Activated gamma-delta T cell treated with anti-CD3 and anti-CD28 coated beads, Interleukin-2, amount 50 U/mL, for 16 hours (primary cell): ENCODE measurements at places on chromosomes 3 and 15.

- no peak for DNase-seq
Observed at GRCh38 chr3:175737646-175738572, 878.8 kb downstream of the NAALADL2 start.

DNA sequence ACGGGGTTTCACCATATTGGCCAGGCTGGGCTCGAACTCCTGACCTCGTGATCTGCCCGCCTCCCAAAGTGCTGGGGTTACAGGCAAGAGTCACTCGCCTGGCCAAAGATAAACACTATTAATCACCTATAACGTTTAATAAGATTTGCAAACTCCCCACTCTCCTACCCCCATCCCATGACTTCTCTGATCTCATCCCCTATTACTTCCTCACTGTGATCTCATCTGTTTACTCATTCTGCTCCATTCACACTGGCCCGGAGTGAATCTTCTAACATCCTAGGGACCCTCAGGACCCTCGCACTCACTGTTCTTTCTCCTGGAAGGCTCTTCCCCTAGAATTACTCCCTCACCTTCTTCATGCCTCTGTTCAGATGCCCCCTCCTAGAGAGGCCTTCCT, 78.9 kb downstream of the DGKG start:
- DNase-seq: no peak

- DNase-seq: no peak
Observed at GRCh38 chr3:116129187-116129946, 315.9 kb downstream of the LSAMP start.

DNA sequence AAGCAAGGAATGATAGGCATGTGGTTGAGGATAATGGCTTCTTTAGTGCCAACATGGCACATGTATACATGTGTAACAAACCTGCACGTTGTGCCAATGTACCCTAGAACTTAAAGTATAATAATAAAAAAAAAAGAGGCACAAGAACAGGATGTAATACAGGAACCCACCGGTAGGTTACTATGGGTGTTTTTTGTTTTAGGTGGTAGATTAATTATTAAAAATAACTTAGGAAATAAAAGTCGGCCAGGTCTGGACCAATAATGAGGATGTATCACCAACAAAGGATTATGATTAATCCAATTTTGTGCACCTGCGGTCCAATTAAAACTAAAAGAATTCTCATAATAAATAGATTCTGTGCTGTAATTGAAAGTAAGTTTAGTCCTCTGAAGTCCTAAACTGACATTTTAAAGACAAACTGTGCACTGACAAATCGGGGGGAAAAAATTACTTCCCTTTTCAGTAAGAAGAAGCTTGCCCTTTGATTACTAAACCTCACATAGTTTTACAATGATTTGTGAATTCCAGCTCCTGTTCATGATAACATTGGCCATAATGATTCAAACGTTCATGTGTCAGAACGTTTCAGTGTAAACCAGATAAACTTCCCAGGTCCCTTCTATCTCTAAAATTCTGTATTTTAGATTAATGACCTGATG, 62.2 kb downstream of the CASR start:
- no peak for DNase-seq

- DNase-seq: no peak
Observed at GRCh38 chr3:86708893-86709292, 282.1 kb downstream of the VGLL3 start.

GRCh38 chr15:101308604-101309435, 13.8 kb upstream of the SNRPA1 start:
- DNase-seq: no peak

- no peak for DNase-seq
Observed at GRCh38 chr3:68306571-68306970, 625.8 kb downstream of the TAFA4 start.

DNA sequence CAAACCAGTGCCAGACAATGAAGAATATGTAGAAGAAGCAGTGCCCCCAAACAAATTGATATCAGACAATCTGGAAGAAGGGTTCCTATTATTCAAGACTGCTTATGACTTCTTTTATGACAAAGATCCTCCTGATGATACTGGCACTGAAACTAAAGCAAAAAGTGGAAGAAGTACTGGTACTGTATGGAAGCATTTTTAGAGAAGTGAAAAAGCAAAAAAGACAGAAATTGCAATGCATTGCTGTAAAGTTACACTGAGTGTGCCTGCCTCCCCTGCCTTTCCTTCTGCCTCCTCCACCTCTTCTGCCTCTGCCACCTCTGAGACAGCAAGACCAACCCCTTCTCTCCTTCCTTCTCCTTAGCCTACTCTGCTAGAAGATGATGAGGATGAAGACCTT, 167.6 kb downstream of the PLCL2 start:
- DNase-seq: no peak

- no peak for DNase-seq
Observed at GRCh38 chr15:81023483-81024264, 23.0 kb downstream of the TLNRD1 start.

DNA sequence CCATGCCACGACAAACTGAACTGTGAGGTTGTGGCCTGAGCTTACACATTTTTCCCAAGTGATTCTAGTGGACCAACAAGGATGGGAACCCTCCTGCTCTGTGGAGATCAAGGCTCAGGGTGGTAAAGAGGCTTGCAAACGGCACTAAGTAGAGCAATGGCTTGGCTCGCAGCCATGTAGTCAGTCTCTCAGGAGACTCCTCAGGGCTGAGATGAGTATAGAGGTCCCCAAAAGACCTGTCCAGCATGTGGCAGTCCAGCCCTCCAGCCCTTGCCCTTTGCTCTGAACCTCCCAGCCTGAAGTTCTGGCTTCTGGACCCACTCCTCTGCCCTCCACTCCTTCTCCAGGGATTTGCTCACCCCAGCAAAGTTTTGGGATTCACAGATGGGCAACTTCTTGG, 8.3 kb upstream of the CAMP start:
- DNase-seq: no peak

DNA sequence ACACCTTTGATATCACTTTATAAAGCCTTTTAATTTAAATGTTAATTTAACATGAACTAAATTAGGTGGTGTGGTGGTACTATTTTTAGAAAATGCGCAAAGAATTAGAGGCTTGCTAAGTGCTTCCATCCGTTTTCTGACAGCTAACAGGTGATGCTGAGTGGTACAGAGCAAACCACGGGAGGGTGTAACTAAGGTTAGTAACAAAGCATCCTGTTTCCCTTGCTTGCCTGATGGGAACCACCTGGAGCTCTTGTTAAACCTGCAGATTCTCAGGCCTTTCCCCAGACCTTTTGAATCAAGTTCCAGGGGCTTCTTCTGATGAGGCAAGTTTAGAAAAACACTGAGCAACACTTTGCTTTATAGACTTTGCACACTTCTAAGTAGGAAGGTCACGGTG, 101.0 kb downstream of the ATG7 start:
- DNase-seq: no peak

- DNase-seq: no peak
Observed at GRCh38 chr15:87672309-87673288, 583.9 kb downstream of the NTRK3 start.

DNA sequence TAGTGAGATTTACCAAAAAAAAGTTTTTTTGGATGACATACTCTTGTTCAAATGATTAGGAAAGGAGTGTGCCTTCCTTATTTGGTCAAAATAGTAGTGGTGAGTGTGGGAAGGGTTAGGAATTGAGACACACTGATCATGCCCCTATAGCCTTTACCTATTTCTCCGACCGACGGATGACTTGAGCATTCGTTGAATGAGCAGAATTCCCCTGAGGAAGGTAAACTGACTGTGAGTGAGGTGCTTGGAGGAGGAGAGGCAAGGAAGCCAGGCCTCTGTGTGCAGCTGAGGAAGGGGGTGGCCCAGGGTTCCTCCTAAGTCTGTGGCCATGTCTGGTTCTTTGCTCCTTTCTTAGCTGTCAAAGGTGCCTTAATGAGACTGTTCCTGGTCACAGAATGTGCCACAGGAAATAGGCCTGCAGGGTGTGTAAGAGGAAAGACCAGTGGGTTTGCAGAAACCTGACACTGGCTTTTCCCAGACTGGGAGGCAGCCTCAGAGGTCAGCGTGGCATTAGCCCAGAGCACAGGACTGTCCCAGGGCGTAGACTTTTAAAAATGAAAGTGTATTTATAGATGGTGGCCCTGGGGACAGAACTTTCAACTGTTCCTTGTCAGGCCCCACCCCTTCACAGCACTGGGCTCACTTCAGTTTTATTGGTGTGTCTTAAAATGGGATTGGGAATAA, 307.7 kb upstream of the C2CD4B start:
- no peak for DNase-seq

GRCh38 chr3:55903680-55904079, 416.6 kb upstream of the WNT5A start:
- DNase-seq: no peak

DNA sequence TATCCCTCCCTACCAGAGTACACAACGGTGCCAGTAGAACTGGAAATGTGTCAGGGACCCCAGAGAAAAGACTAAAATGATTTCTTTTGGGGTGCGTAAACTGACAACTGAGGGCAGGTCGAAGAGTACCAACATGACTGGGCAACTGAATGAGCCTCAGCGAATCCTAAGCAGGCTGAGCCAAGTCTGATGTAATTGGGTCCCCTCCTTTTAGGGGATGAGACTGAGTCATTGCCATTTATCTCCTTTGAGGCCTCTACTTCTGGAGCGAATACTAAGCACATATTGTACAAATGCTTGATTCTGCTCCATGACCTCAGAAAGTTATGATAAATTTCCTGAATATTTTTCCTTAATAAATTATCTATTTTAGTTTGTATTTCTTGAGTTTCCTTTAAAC, 17.3 kb upstream of the GPR156 start:
- DNase-seq: no peak

DNA sequence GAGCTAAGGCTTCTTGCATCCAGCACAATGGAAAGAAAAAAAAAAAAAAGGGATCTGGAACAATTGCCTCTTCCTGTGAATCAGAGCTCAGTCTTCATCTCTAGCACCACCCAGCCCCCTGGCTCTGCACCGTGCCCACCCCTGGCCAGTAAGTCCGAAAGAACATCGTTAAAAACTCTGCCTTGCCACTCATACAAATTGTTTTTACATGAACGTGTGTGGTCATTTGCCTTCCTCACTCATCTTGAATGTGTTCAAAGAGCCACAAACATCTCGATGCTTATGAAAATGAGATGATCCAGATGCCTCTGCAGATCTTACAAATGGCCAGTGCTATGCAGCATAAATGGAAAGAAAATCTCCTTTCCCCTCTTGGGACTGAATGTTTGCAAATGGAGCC, 400.0 kb upstream of the PPP2R3A start:
- no peak for DNase-seq

- DNase-seq: no peak
Observed at GRCh38 chr3:144556392-144556791, 584.8 kb downstream of the DIPK2A start.
